Bronchus fibroblast of lung (primary cell): ENCODE measurements at places on chromosomes 2 and 18. TPM values are rescaled to one million over a fixed set of nuclear protein-coding genes. Genes with fewer than 3 reads are reported as not detected.

Gene CDCA7
- 29.3 and 33.8 TPM in 2 replicates for total RNA-seq

Gene ZSWIM2
- under 0.01 TPM in 1 of 2 replicates, not detected in the other for total RNA-seq

Gene AMER3
- total RNA-seq: not detected in 2 replicates

Gene SIX3
- total RNA-seq: not detected in 2 replicates

Gene CD8B2
- total RNA-seq: not detected in 2 replicates
